ENCODE measurements at places on chromosomes 2 and 18.

DNA sequence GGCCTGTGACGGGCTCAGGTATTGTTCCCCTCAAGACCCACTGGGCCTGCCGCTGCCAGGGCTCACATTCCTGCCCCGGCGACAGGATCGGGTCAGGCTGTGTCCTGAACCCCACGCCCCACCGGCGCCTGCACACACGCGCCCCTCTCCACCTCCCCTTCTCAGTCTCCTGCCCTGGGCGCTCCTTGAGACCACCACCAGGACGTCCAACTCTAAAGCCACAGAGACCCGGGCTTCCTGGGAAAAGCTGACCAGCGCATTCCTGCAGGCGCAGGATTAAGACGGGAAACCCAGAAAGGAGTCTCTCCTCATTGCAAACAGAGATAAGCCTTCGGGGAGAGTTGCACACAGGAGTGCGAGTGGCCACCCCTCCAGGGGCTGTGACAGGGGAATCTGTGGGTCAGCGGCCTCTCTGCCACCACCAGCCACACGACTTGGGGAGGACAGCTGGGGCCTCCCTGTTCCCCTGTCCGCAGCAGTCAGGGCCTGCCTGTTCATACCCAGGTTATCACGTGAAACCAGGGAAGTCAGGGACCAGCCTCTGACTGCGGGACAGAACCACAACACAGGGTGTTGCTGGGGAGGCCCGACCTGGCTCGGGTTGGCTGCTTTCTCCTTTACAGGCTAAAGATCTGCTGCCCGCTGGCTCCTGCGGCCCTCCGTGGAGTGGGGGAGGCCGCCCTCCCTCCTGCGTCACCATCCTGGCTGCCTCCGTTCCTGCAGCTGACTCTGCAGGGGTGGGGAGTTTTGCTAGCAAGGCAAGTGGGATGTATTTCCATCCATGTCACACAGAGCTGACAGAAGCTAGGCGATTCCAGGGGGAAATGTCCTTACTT, 88.8 kb downstream of the ZCCHC2 start:
- peak; percentile 54 for DNase-seq

DNA sequence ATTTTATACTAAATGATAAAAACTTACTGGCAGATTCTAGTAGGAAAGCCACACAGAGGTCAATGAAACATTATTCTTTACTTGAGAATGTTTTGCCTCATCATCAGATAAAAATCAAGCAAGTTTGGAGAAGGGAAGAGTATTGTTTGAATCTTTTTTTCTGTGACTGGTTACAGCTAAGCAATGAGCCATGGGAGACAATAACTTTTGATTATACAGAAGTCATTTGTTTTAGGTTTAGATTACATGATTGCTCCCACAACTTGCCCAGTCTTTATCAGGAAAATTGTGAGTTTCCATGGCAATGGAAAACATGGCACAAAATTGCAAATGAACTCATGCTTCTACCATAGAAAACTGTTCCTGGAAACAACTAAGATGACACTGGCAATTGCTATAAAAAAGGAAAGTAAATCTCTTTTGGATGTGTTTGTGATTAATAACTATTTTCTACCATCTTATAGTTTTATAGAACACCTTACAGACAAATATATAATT, 476.8 kb downstream of the MBD2 start:
- no peak for DNase-seq

- DNase-seq: no peak
These were observed 466.7 kb downstream of the TNS1 start for GRCh38 chr2:217535957-217536708.

DNA sequence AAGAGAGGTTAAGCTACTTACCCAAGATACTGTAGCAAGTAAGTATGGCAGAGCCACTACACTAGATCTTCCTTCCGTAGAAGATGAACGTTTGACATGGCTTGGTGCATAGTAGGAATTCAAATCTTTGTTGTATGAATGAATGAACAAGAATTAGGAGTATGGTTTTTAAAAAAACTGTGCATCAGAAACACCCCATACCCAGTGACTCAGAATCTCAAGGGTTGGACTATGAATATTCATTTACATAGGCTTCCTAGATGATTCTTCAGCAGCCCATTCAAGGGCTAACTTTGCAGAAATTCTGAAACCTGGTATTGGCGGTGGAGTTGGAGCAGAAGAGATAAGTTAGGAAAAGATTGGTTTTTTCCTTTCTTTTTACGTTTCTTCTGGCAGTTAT, 5.4 kb downstream of the ACTR3 start:
- DNase-seq: no peak

DNA sequence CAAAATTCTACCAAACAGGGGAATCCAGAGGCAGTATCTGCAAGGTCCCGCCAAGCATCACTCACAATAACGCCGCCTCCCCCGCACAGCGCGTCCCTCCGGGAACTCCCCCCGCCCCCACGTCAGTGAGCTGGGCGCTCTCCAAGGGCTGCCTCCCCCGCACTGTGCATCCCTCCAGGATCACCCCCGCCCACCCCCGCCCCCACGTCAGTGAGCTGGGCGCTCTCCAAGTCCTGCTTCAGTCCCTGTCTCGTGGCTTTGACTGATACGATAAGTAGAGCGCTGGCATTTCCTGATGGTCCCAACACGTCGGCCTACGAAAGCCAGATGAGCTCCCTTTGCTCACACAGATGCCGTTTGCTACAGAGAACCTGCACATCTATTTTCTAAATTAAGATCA, 130.7 kb upstream of the TPO start:
- no peak for DNase-seq

- DNase-seq: no peak
These were observed 259.6 kb upstream of the PIK3C3 start for GRCh38 chr18:41695441-41695840.

DNA sequence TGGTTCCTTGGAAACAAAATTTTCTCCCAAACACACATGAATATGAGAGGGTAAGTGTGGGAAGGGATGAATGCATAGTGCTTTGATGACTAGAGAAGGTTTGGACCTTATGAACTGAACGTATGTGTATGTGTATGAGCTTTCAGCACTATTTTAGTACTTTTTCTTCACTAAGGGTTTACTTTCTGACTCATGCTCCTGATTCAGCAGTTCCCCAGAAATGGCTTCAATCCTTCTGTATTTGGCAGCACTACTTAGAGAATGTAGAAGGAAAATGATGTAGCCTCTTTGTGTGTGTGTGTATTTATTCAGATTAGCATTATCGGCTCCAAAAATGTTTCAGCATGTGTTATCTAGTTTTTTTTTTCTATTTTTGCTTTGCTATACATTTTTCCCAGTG, 22.2 kb downstream of the KCNJ3 start:
- DNase-seq: no peak

GRCh38 chr2:205720451-205720902, 38.2 kb downstream of the NRP2 start:
- DNase-seq: no peak

DNA sequence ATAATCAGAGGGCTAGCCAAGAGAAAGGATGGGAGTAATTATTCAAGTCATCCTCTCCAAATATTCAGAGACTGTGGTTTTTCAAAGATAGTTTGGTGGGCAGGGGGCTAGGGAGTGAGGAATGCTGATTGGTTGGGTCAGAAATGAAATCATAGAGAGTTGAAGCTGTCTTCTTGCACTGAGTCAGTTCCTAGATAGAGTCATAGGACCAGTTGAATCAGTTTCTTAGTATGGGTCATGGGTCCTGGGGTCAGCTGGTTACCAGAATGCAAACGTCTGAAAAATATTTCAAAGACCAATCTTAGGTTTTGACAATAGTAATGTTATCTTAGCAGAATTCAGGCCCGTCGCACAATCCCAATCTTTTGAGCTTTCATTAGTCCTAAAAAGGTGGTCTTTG, 171.4 kb upstream of the SPATS2L start:
- DNase-seq: no peak

- no peak for DNase-seq
These were observed 8.6 kb downstream of the AGFG1 start for GRCh38 chr2:227480528-227480927.

DNA sequence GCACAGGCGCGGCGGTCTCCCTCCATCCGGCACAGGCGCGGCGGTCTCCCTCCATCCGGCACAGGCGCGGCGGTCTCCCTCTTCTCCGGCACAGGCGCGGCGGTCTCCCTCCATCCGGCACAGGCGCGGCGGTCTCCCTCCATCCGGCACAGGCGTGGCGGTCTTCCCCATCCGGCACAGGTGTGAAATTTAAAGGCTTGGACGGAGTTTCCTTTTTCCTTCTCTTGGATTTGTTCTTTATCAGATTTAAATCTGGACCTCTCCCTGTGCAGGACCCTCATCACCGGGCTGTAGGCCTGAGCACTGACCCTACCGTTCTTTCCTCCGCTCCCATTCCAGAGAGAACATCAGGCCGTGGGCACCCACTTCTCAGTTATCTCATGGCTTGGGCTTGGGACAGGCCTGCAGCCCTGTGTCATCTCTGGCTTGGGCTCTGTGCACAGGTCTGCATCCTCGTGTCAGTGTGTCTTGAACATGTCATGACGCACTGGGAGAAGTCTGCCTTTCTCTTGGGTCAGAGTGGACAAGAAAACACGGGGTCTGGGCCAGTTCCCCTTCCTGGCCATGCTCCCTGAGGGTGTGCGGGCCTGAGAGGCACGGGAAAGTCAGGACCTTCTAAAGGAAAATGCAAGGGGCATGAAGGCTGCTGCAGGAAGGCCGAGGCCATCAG, 53.9 kb upstream of the PXDN start:
- DNase-seq: peak; percentile 71

- peak; percentile 81 for DNase-seq
These were observed 89.2 kb upstream of the GLS start for GRCh38 chr2:190791347-190791975.

DNA sequence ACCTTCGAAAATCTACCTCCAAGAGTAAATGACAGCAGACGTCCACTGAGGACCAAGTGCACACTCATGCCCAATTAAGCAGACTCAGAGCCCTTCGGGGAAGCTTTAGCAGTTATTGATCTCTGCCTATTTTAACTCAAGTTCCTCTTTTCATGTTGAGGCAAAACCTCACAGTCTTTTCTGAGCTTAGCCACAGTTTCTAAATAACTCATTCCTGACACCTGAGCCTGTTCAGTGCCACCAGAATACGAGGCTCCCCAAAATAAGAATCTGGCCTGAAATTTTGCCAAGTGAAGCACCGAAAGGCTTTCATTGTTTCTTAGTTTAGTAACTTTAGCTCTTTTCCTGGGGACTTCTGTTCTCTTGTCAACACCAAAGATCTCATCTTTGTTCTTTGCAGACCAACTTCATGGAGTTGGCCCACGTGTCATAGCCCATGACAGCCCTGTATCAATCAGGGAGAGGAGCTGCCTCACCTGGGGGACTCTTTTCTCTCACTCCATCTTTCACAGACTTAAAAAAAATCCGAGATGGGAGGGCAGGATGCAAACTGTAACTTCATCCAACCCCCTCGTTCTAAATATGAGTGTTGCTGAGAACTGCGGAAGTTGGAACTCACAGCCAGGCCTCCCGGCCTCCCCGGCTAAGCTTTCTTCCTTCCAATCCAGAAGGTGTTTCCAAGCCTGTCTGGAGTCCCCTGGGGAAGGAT, 22.2 kb downstream of the INPP5D start:
- DNase-seq: no peak

DNA sequence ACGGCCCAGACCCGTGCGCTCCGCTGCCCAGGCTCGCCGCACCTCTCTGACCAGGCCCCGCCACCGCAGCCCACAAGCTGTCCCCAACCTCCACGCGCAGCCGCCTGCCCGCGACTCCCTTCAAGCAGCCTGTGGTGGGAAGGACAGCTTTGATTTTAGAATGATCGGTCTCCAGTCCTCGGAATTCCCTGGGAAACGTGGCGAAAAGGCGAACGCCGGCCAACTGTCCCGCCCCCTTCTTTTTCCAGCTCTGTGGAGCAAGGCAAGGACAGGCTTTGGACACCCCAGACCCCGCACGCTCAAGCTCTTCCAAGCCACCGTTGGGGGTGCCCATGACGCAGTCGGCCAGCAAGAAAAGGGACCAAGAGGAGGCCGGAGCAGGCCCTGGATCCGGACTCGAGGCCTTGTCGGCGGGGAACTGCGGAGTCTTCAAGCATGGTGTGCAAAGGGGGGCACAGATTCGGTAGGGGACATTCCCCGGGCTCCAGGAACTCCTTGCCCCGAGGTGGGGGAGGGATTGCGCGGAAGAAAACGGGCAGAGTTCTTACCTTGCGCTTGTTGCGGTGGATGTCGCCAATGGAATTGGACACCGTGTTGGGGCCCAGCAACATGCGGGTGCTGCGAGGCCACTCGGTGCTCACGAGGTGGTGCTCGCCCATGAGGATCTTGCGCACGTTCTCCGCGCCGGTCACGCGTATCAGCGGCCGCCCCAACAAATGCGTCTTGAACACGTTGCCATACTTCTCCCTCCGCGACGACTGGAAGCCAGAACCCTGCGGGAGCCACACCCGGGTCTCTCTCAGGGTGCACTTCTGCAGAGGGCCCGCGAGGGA, 4.0 kb downstream of the CYP26B1 start:
- DNase-seq: peak; percentile 87

GRCh38 chr2:176149481-176149938, 1.8 kb upstream of the HOXD4 start:
- DNase-seq: no peak

GRCh38 chr18:13657974-13658373, 68.4 kb downstream of the FAM210A start:
- DNase-seq: peak; percentile 42

DNA sequence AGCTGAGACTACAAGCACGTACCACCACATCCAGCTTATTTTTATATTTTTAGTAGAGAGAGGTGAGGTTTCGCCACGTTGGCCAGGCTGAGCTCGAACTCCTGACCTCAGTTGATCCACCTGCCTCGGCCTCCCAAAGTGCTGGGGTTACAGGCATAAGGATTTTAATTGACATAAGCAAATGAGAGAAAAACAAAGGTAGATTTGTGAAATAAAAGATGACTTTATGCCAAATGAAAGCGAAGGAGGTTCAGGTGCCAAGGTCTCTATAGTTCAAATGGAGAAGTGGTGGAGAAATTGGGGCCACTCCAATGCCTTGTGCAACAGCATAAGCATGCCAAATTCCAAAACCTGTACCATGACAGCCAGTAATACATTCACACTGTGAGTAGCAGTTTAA, 180.6 kb downstream of the MREG start:
- DNase-seq: no peak

GRCh38 chr2:199940373-199940772, 14.9 kb downstream of the TYW5 start:
- DNase-seq: no peak

Measured in osteoblast (primary cell).